Uterus (tissue), 4 donors: ENCODE measurements at places on chromosomes 3 and 15. TPM values are rescaled to one million over a fixed set of nuclear protein-coding genes. Genes with fewer than 3 reads are reported as not detected.

DNA sequence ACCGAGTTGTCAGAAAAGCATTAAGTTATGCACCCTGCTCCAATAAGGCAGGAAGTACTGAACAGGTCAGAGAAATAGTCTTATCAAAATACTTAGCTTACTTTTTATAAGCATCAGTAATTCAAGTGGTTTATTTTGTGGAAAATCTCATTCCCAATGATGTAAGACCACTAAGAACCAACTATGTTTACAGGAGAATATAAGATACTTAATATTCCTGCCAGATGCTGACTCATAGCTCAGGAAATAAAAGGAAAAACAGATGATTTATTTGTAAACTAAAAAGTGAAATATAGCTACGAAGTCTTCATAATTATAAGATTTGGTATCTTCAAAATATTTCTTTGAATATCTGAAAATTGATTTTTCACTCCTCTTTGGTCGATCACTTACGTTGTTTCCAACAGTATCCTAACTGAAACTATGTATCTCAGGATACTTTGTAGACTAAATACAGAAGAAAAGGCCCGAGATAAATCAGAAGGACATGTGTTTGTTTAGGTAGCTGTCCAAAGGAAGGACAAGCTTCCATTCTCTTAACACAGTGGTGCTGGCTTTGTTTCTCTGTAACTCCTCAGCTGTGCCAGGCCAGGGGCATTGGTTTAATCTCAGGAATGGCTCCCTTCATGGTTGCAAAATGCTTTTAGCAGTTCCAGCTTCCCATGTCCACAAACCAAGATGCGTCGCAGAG is 295.8 kb downstream of the GBE1 start:
- DNase-seq, result no peak

- peak; percentile 27 for DNase-seq
Measured at GRCh38 chr3:22684739-22685138, 518.4 kb upstream of the UBE2E2 start.

- no peak for DNase-seq
Measured at GRCh38 chr15:92907229-92907628, 7.1 kb downstream of the CHD2 start.

The SMCO1 gene
- not detected for total RNA-seq

DNA sequence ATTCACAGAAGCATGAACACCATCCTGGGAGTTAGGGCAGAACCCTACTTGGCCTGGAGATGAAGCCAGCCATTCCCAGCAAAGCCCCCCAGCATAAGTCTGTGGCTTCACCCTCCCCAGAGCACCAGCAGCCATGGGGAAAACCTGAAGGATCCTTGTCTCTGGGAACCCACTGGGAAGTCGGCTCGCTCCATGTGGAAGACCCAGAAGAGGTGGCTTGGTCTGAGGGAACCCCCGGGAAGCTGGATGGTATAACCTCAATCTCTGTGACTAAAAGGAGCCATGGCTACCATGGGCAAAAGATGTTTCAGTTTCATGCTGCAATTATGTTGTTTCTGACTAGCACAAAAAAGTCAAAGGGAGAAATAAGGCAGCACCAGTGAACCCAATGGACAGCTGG is 11.8 kb upstream of the RPUSD3 start:
- DNase-seq, result no peak

DNA sequence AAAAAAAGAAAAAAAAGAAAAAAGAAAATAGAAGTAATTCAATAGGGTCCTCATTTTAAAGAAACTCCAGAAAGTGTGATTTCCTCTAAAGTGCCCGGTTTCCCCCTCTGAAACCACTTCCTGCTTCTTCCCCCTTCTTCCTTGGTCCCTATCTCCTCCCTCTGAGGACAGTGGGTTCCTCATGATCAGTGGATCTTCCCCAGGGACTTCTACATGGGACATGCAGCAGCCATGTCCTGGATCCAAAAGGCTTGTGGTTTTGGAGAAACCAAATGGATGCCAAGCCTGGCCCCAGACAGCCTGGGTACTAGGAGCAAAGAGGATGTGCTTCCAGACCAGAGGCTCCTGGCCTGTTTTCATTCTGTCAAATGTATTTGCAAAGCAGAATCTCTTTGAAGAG is 26.6 kb upstream of the SMAD6 start:
- no peak for DNase-seq

- no peak for DNase-seq
Measured at GRCh38 chr3:43764056-43764455, 73.3 kb downstream of the ABHD5 start.

The CLSTN2 gene
- 24.1 TPM for total RNA-seq

The CSPG5 gene
- not detected for total RNA-seq

- DNase-seq, result no peak
Measured at GRCh38 chr3:8632402-8633237, 12.0 kb downstream of the SSUH2 start.

DNA sequence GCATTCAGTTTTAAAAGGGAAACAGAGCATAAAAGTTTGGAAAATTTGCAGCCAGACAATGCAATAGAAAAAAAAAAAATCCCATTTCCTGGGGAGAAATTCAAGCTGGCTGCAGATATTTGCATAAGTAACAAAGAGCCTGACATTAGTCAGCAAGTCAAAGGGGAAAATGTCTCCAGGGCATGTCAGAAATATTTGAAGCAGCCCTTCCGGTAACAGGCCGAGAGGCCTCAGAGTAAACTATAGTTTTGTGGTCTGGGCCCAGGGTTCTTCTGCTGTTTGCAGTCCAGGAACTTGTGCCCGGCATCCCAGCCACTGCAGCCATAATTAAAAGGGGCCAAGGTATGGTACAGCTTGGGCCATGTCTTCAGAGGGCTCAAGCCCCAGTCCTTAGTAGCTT is 411.6 kb upstream of the BCHE start:
- no peak for DNase-seq

- DNase-seq, result no peak
Measured at GRCh38 chr3:187211532-187212195, 14.4 kb downstream of the RTP1 start.

The GHSR gene
- not detected for total RNA-seq

The ATP10A gene
- 1.4 TPM for total RNA-seq

The ABI3BP gene
- total RNA-seq, result 128 TPM

The OCA2 gene
- not detected for total RNA-seq

The ARHGAP11A gene
- total RNA-seq, result not detected

GRCh38 chr3:197256836-197257444 is 41.5 kb downstream of the DLG1 start:
- no peak for DNase-seq

The EOMES gene
- 0.82 TPM for total RNA-seq

DNA sequence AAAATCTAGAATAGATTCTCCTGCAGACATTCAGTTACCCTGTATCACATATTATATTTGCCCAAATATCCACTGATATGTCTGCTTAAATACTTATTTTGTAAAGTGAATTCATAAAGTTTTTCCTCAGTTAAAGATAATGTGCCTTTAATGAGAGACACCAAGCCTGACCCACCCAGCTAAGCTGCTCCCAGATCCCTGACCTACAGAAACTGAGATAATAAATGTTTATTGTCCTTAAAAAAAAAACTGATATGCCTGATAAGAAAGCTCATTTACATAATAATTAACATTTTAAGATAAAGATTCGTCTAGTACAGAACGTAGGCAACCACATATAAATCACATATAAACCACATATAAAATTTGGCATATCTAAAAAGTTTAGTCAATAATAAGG is 161.7 kb upstream of the RAP2B start:
- no peak for DNase-seq

GRCh38 chr15:48352474-48353072 is 21.3 kb downstream of the DUT start:
- DNase-seq, result peak; percentile 55

The CLDN11 gene
- total RNA-seq, result 25.4 TPM

- DNase-seq, result no peak
Measured at GRCh38 chr3:114362815-114363214, 69.0 kb downstream of the TIGIT start.

DNA sequence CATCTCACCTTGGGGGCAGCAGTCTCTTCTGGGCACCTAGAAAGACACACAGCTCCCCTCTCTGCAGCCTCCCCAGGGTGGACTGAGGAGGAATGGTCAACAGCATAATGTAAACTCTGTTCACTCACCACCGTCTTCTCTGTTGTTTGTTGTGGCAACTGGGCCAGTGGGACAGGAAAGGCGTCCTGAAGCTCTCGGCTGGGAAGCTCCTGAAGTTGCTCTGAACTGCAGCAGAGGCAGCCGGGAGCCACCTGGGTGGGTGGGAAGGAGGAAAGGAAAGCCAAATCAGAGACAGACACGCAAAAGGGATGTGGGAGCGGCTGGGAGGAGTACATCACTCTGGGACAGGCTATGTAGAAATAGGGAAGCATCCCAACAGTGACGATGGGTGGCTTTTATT is 52.7 kb downstream of the MYLK start:
- DNase-seq, result no peak

GRCh38 chr3:146653978-146654377 is 48.8 kb upstream of the PLSCR5 start:
- no peak for DNase-seq

DNA sequence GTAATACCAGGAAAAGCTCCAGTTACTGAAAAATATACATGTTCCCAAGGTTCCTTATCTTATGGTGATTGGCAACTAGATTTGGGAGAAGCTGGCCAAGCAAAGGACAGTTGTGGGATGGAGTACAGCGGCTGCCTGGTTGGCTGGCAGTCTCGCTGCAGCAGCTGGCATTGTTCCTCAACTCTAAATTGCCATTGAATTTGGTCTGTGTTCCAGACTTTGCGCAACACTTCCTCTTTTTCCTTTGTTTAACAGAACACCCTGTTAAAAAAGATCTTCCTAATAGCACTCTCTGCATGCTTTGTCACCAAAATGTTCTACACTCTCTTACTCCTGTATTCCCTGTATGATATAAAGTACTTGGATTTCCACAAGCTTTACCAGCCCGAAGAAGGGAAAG is 420.6 kb upstream of the RBMS3 start:
- DNase-seq, result no peak

The ITIH1 gene
- total RNA-seq, result 0.18 TPM

DNA sequence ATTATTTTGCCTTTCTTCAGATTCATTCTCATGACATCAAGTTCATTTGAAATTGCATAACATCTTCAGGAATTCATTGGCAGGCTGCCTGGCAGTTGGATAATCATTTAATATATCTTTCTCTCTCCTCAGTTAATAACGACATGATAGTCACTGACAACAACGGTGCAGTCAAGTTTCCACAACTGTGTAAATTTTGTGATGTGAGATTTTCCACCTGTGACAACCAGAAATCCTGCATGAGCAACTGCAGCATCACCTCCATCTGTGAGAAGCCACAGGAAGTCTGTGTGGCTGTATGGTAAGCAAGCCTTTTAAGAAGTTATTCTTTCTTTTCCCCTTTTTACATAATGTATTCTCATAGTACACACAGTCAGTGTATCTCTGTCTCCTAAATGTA is 38.2 kb downstream of the TGFBR2 start:
- peak; percentile 66 for DNase-seq

DNA sequence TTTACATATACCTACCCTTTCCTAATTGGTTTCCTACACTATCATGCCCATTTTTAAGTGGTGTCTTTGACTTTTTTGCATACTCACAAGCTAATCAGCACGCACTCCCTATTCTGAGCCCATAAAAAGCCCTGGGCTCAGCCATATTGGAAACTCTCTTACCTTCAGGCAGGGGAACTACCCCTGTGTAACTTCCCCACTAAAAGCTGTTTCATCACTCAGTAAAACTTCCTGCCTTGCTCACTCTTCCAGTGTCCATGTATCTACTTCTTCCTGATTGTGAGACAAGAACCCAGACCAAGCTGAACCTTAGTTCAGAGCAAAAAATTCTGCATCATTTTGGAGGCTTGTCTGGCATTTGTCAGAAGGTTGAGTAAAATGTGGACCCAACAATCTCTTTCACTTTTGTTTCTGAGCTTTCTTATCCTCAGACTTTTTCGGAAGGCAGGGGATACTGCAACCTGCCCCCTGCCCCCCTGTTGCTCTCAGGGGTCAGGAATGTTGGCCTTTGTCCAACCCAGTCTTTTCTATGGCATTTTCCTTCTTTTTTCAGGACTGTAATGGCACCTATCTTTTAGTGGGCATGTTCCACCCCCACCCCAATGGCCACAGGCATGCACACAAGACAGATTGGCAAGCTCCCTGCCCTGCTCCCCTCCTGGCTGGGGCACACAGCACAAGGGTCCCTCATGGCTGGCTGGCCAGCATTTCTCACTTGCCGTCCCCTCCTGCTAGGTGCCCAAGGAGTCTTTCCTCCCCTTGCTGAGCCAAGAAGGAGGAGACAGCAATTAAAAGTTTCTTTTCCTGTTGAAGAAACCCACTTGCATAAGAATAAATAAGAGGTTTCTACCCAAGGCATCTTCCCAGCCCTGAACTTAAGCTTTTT is 26.3 kb upstream of the TMEM45A start:
- no peak for DNase-seq

GRCh38 chr3:134458406-134458945 is 27.3 kb downstream of the ANAPC13 start:
- DNase-seq, result no peak

The CMTM7 gene
- total RNA-seq, result 12.7 TPM

GRCh38 chr3:179272385-179272784 is 21.5 kb upstream of the KCNMB3 start:
- DNase-seq, result no peak

DNA sequence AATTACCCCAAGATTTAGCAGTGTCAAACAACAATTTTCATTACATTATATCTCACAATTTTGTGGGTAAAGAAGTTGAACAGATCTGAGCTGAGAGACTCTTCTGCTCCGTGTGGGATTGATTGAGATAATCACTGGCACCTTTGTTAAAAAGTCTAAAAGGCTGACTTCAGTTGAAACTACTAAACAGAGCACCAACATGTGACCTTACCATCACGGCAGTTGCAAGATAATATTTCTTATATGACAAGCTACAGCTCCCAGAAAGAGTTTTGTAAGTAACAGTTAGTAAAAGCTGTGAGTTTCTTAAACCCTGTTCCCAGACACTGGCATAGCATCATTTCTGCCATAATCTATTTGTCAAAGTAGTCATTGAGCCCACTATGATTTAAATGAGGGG is 25.0 kb downstream of the CGGBP1 start:
- no peak for DNase-seq

The DCLK3 gene
- 1.5 TPM for total RNA-seq
